ENCODE measurements at places on chromosomes 11 and 22.
A peak's percentile ranks its signal among the peaks of the same experiment; 100 is the strongest.

DNA sequence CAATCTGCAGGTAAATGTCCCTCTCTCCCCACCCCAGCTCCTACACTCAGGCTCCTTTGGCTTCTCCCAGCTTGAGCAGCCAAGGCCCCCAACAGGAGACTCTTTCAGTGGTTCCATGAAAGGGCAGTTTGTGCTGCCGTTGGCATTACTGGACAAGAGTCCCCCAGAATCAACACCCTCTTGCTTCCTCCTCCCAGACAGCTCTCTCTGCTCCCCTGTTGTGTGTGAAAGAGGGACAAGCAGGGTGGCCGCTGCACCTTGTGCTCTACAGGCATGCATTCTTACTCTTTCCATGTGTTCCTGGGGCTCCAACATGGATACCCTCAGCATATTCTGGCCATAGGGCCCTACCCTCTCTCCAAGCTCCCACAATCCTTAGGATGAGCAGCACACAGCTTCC, 48.7 kb downstream of the P4HA3 start:
- no peak for DNase-seq

DNA sequence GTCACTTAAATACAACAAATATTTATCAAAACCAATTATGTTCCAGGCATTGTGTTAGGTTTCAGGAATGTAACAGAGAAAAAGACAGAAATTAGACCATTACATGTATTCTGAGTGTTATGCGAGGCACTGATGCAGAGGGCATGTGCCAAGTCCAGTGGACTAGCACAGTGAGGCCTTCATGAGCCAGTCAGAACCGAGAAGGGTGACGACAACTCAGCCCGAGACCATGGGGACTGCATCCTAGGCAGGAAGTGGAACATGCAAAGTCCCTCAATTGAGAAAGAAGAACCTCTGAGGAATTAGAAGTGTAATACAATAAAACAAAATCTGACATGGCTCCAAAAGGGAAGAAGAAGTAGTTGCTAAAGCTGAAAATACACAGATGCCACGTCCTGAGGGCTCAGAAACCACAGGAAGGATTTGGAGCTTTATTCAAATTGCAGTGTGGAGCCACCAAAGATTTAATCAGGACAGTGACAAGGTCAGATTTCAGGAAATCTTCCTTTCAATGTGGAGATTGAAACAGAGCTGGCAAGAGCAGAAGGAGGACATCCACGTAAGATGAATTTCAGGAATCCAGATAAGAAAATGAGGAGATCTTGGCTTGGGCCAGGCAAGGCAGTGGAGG, 529.6 kb downstream of the NTM start:
- no peak for DNase-seq

DNA sequence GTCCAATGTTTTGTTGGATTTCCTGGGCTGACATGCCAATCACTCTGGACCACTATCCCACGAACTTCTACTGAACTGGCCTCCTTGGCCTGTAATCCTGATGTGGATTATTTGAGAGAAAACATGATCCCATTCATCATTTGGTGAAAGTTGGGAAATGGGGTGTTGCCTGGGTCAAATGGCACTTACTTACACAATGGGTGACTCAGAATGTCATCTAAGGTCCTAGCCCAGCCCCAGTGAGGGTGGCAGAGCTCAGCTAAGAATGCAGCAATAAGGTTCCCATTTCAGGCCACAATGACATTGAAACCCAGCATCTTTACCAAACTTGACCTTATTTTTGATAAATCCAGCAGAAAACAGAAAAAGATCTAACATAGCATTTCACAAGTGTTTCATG, 8.0 kb upstream of the DSCAML1 start:
- DNase-seq: no peak

DNA sequence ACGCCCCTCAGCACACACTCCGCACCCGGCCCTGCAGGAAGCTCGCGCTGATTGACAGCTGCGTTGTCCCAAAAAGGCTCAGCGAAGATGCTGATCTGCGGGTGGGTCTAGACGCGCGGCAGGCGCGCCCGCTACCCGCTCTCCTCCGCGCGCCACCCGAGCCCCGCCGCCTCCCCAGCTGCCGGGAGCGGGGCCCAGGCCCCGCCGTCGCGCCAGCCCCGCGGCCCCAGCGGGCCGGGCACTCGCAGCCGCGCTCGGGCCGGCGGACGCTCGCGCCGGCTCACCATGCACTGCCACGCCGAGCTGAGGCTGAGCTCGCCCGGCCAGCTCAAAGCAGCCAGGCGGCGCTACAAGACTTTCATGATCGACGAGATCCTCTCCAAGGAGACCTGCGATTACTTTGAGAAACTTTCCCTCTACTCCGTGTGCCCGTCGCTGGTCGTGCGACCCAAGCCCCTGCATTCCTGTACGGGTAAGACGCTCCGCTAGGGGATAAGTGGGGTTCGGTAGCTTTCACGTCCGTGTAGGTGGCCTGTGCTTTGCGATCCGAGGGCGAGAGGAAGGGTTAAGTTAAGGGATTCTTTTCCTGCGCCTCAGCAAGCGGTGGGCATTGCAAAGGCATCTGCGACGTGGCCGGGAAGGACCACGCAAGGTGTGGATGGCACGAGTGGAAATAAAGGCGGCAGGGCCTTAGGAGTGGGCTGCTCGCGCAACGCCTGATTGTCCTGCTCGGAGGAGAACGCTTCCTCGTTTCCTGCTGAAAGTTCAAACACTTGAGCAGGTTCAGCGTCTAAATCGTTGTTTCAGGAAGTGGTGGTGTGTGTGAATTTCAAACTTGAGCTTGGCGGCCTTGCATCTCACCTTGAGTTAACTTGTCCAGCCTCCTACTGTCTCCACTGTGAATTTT, at the start of gene BARX2:
BARX2 (plus strand) TSS at position 98 of the 907 bp plus-strand sequence; CDS start at position 286, 188 bp downstream.
- no peak for DNase-seq

- DNase-seq: no peak
These were observed 459.6 kb downstream of the TBC1D22A start for GRCh38 chr22:47221840-47222615.

GRCh38 chr22:47267513-47268282, 505.2 kb downstream of the TBC1D22A start:
- peak; percentile 20 for DNase-seq

- DNase-seq: no peak
These were observed 135.7 kb upstream of the SEZ6L start for GRCh38 chr22:26033586-26033985.

DNA sequence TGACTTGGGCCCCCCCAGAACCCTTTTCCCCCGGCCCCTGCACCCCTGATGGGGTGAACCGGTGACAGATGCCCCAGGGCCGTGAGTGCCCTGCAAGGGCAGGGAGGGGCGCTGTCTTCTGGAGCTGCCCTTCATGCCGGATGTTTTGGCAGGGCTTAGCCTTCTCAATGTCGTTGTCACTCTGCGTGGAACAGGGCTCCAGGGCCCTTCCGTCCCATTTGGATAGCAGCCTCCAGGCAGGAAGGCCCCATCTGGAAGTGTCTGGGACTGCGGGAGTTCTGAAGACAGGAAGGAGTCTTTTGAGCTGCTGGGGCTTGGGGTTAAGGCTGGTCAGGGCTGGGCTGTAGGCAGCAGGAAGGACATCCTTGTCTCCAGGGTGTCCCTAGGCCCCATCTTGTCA, 4.6 kb downstream of the FRMD8 start:
- no peak for DNase-seq

GRCh38 chr11:16669799-16670415, 68.5 kb upstream of the C11orf58 start:
- no peak for DNase-seq

DNA sequence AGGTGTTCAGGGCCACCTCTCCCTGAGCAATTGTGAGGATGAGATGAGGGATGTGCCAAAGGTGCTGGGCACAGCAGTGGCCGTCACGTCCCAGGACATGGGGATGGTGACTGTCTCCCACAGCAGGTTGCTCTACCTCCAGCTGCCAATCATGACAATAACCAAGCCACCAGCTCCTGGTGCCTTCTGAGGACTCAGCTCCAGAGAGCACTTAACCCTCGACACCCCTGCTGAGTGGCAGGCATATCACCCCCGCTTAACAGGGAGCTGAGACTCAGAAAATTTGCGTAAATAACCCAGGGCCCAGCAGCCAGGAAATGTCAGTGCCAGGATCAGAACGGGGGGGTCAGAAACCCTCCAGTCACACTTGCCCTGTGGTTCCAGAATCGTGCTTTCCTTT, 8.4 kb upstream of the PNPLA5 start:
- DNase-seq: no peak

DNA sequence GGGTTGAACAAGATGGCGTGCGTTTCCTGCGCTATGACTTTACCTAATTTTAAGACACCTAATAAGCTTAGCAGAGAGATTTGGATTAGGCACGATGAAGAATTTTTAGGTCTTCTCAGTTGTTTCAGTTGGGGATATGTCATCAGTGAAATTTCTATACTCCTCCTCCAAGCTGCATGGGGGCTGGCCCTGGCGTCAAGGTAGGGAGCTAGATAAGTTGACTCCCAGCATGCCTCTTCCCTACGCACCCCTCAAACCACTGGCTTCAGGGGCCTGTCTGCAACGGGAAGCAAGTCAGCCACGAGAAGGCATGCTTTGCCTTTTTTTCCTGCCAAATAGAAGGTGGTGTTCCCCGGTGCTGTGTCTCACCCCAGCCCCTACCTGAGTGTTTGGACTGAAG, 13.3 kb downstream of the DGAT2 start:
- no peak for DNase-seq

DNA sequence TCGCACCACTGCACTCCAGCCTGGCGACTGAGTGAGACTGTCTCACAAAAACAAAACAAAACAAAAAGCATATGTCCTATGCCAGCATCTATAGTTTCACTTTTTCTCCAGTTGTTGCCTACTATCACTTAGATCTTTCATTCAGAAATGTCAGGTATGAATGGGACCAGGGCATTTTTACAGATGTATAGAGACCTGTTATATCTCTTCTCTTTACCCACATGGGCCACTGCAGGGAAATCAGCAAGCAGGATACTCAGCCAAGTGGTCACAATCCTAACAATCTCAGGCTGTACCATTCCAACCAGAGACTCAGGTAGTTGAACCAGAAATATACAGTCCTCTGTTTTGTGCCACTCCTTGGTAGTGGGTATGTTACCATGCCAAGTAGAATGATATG, 16.0 kb upstream of the SREBF2 start:
- DNase-seq: no peak

GRCh38 chr22:37260155-37260795, 16.2 kb upstream of the RAC2 start:
- DNase-seq: no peak

GRCh38 chr22:20296598-20296997, 23.3 kb downstream of the DGCR6L start:
- no peak for DNase-seq

DNA sequence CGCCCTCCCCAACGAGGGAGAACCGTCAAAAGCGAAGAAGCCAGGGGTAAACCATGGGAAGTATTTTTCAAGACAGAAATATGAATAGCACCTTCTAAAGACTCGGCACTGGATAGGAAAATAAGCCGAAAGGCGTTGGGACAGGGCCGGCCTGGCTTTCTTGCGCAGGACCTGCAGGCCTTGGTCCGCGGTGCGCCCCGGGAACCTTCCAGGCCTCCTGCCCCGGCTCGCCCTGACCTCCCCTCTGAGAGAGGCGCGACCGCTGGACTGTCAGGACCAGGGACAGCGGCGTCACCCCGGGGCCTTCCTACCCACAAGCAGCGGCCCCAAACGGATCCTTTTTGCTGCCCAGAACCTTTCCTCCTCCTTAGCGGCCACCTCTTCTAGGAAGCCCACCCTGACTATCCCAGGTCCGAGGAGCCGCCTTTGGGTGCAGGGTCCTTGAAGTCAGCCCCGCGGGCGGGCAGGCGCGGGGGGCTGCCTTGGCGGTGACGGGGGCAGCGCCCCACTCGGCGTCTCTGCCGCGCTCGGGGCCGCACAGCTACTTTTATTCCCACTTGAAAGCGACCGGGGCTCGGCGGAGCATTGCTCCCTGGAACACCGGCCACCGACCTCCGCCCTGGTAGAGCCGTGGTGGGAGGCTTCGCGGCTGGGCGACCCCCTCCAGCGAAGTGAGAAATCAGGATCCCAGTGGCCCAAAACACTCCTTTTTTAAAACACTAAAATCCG, 650 bp upstream of the MAPK11 start:
- DNase-seq: peak; percentile 73

DNA sequence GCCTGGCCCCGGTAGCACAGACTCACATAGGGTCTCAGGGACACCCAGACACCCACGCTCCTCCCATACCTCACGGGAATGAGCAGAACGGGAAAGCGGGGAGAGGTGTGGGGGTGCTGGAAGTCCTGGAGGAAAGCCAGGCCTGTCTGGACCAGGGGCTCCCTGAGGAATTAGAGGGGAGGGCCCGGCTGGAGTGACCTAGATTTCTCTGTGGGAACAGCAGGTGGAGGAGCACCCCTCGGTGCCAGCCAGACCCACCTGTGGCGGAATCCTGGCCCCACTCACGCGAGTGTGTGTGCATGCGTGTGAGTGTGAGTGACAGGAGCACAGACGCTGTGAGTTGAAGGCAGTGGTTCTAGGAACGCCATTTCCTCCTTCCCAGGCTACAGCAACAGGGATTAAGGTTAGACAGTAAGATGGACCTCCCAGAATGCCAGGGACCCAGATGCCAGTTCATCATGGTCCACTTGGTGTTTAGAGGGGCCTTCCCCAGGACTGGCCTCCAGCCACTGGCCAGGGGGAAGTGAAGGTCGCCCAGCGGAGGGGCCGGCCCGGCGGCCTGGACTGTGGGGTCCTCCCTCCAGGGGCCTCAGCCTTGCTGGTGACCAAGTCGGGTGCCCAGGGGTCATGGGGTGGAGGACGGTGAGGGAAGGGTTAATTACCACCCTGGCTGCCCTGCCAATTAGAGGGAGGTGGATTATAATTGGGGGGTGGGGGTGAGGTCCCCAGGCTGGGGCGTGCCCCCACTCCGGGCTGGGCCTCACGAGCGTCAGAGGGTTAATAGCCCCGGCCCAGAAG, 1.0 kb downstream of the PKP3 start:
- DNase-seq: no peak

- DNase-seq: no peak
These were observed 47.6 kb upstream of the TEAD1 start for GRCh38 chr11:12626616-12627015.

DNA sequence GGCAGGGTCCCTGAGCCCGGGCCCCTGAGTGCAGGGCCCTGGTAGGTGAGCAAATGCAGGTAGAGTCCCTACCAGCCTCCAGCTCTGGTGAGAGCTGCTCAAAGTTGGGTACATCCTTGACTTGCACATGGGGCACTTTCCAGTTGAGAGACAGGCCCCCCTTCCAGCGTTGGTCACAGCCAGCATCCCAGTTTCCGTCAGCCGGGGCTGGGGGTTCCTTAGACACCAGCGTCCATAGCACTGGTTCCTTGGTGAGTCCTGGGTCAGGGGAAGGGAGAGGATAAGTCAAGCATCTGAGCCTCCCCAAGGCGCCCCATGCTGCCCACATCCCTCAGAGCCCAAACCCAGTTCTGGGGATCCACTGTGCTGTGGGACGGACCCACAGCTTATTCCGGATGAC, 5.6 kb downstream of the PNPLA5 start:
- DNase-seq: no peak

- no peak for DNase-seq
These were observed 35.6 kb upstream of the DDX10 start for GRCh38 chr11:108629274-108629673.

- no peak for DNase-seq
These were observed 342 bp downstream of the EFCAB6 start for GRCh38 chr22:43811777-43812148.

GRCh38 chr22:33837826-33838225, 82.5 kb downstream of the LARGE1 start:
- DNase-seq: no peak

- DNase-seq: peak; percentile 67
These were observed 13.0 kb upstream of the SLC39A13 start for GRCh38 chr11:47395223-47396048.

GRCh38 chr11:107624983-107625684, 34.2 kb downstream of the ELMOD1 start:
- no peak for DNase-seq

GRCh38 chr11:10395166-10395897, 59.7 kb upstream of the AMPD3 start:
- DNase-seq: no peak

Data from tibial artery (tissue), 4 donors.